ENCODE measurements at places on chromosomes 3 and 15.

DNA sequence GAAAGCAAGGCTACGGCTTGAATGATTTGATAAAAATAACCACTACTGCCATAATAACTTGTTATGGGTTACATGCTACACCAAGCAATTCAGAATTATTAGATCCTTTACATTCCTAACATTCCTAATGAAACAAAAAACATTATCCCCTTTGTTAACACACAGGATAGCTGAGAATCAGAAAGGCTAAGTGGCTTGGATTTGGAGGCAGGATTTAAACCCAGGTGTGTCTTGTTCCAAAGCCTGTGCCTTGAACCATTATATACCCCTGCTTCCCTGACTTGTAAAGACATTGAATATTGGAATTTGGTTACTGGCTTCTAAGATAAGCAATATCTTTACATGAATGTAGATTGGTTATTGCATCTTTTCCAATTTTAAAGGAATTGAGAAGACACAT, 417.1 kb upstream of the GOLIM4 start:
- no peak for DNase-seq

DNA sequence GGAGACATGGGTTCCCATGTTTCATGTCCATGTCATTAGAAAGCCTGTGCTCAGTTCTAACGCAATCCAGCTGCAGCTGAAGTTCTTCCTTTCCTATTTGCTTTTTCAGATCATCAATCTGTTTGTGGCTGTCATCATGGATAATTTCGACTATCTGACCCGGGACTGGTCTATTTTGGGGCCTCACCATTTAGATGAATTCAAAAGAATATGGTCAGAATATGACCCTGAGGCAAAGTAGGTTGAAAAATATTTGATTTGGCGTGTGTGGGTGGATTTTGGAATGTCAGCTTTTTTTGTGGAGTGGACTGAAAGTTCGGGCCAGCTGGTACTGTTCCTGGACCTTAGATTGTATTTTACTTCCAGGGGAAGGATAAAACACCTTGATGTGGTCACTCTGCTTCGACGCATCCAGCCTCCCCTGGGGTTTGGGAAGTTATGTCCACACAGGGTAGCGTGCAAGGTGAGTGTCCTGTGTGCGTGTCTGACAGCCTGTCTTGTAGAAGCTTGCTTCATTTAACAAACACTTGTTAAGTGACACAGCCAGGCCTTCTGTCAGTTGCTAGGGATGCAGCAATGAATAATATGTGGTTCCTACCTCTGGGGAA, 69.6 kb downstream of the CHDH start:
- no peak for DNase-seq

GRCh38 chr15:59940928-59941327, 63.2 kb upstream of the FOXB1 start:
- DNase-seq: no peak

DNA sequence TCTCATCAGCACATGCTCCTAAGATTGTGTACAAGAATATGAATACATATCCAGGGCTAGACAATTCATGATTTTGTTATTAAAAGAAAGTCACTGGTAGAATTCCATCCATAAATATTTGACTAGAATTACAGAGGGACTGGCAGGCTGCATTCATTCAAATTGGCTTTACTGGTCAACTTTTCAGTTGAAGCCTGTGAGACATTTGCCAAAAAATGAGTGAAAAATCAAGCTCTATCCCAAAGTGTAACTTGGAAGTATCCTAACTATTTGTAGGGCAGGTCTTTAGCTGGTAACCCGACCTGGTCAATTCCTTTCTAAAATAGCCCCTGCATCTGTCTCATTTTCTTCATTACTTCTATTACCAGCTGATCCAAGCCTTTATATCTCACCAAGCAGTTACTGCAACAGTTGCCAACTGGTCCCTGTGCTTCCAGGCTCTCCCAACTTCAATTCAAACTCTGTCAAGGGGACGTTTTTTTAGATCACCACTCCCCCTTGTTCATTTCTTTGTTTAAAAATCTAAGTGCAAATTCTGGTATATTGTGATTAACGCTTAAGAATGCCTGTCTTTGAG, 173.1 kb upstream of the TBL1XR1 start:
- no peak for DNase-seq

DNA sequence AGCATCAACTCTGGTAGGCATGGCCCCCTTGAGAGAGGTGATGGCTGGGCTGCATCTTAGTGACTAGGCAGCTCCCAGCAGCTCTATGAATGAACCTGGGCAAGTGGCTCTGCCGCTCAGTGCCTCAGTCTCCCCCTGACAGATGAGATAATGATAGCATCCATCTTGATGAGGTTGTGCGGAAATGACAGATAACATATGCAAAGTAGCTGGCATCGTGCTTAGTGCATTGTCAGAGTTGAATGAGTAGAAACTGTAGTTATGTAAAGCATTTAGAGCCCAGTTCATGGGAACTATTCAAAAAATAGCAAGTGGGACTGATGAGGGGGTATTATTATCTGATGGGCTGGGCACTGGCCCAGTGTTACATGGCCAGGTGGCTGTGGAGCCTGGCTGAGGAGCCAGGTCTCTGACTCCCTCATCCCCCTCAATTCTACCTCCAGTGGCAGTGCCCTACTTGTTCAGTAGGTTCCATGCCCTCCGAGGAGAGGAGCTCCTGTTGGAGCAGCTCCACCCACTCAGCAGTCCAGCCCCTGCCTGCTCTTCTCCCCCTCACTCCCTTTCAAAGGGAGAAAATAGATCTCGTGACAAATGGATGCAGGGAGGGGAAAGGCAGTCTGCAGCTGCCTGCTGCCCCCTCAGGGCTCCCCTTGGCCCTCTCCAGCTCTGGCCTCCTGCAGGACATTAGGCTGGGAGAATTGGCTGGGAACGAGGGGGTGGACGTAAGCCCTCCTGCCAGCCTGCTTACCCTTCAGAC, 6.6 kb downstream of the PRKCD start:
- DNase-seq: no peak

DNA sequence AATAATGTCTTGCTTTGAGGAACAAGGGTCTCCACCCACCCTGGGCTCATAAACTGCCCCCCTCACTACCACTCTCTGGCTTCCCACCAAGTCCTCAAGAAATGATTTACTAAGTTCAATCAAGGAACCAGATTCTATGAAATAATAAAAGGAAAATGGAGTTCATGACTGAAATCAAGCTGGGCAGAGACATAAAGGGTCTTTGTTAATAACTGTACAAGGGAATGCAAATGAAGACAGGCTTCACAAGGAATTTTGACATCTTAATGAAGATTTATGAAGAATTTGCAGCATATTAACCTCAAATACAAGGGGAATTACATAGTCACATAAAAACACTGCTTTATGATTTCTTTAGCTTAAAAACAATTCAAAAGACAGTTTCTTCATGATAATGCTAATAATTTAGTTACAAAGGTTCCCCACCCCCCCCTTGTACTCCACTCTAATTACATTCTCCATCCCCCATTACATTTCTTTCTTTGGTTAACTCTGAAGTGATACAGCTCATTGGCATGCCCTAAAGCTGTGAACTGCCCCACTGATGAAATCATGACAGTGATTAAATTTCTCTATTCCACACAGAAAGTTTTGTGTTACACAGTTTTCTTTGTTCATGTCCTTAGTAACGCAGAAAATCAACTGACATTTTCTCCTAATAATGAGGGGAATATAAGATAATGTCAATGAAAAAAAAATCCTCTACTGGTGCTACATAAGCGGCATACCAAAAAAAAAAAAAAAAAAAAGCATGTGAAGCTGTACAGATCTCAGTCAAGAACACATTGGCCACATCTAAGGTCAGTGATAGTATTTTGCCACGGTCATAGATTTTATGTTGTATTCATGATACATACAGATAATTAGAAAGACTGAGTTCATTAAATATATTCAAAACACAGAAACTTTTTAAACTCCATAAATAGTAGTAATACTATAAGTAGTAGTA, 54.4 kb downstream of the WWTR1 start:
- no peak for DNase-seq

GRCh38 chr3:5766848-5767247, 579.3 kb downstream of the EDEM1 start:
- DNase-seq: no peak

- DNase-seq: no peak
These were observed 357.5 kb downstream of the CADM2 start for GRCh38 chr3:85316252-85316651.

GRCh38 chr3:161422171-161422700, 50.9 kb upstream of the SPTSSB start:
- no peak for DNase-seq

- no peak for DNase-seq
These were observed 65.6 kb upstream of the C15orf39 start for GRCh38 chr15:75136118-75136517.

- no peak for DNase-seq
These were observed 117.4 kb downstream of the LPP start for GRCh38 chr3:188271226-188271914.

DNA sequence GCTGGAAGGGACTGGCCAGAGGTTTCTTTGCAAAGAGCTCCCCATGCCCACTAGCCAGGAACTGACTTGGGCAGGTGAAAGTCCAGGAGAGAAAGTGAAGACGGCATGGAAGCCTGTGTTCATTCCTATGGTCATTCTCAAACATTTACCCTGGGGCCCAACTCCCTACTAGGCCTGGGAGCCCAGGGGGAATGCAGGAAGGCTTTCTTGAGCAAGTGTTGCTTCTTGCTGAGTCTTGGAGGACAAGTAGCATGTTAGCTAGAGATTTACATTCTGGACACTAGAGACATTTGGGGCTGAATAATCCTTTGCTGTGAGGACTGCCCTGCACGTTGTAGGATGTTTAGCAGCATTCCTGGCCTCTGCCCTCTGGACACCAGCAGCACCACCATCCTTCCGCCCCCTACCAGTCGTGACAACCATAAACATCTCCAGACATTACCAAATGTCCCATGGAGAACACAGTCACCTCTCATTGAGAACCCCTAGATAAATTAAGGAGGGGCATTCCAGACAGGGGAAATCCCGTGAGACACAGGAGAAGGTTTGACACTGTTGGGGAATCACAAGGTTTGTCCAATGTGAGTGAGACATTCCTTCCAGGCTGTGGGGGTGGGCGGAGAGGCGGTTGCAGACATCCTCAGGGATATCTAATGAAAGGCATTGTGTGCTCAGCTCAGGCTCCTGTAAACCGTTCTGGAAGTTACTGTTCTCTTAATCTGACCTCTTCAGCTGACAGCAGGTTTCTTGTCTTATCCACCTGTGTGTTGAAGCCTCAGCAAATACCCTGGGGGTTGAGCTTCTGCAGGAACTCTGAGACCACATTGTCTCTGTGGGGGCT, 236.2 kb downstream of the TLE3 start:
- no peak for DNase-seq

- no peak for DNase-seq
These were observed 50.1 kb downstream of the TYRO3 start for GRCh38 chr15:41609123-41609522.

DNA sequence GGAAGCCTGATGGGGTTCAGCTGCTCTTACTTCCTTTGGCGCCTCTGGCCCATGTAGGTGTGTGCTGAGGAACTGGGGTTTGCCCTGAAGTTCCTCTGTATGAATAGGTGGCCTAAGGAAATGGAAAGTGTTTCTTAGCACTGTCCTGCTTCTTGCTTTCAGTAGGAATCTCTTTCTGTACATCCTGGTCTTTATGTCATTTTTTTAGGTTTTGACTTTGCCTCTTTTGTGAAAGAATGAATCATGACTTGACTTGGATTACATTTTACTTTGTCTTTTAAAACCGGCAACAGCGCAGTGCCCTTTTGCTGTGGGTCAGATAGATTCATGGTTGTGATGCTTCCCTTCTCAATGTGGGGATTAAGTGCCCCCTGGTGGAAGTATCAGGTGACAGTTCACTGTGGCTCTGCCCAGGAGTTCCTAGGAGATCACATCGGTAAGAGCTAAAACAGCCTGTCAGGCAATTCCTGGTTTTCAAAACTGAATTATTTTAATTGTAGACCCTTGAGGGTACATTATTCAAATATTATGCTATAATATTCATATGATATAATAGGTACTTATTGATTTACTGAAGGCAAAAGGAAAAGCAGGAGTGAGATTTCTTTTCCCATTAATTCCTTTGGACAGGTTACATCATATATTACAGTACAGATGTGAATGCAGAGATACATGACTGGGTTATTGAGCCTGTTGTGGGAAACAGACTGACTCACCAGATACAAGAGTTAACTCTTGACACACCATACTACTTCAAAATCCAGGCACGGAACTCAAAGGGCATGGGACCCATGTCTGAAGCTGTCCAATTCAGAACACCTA, 95.4 kb downstream of the HCN4 start:
- peak; percentile 76 for DNase-seq

GRCh38 chr15:66897416-66897815, 168.0 kb upstream of the SMAD3 start:
- no peak for DNase-seq

DNA sequence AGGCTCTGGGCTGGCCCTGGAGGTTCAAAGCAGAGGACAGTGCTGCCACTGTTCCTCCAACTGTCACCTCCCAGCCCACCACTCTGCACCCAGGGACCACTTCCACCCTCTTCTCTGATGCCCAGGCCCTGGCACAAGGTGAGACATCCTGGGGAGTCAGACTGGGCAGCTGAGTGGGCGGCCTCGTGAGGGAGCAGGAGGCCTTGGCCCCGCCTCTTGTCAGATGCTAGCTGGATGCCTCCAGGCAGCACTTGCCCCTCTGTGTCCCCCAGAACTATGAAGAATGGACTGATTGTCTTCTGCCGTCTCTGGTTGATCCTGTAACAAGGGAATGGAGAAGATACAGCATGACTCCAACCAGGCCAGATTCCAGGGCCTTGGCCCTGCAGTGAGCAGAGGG, 191.0 kb upstream of the LINGO1 start:
- DNase-seq: no peak

GRCh38 chr3:48514431-48515227, 10.7 kb upstream of the SHISA5 start:
- DNase-seq: no peak

- no peak for DNase-seq
These were observed 175.6 kb downstream of the GREM1 start for GRCh38 chr15:32893421-32893820.

DNA sequence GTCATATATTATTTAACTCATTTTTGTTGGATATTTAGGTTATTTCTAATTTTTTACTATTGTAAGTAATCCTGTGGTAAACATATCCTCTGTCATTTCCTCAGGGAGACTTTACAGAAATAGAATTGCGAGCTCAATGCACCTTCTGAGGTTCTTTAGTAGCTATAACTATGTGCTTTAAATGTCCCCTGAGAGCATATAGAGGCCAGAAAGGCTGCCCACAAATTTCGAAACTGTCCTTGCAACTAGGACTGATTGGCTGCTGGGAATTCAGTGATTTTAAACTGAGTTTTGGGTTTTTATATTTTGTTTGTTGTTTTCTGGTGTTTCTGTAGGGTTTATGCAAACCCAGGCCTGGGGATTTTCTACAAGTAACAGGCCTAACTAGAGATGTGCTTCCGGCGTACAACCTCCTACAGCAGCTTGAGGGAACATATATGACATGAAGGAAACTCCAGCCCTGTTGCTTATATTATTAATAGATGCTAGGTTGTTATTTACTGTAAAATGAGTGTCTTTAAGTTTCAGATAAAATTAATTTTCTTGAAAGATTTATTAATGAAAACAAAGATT, 29.1 kb upstream of the P4HTM start:
- no peak for DNase-seq

Data from head of caudate nucleus (tissue), 42 donors.